Stimulated activated CD8-positive, alpha-beta memory T cell treated with anti-CD3 and anti-CD28 coated beads, Interleukin-12 subunit alpha, Interleukin-12 subunit beta, amount 100 ng/mL, for 4 hours (primary cell): ENCODE measurements at places on chromosomes 12 and 14.

DNA sequence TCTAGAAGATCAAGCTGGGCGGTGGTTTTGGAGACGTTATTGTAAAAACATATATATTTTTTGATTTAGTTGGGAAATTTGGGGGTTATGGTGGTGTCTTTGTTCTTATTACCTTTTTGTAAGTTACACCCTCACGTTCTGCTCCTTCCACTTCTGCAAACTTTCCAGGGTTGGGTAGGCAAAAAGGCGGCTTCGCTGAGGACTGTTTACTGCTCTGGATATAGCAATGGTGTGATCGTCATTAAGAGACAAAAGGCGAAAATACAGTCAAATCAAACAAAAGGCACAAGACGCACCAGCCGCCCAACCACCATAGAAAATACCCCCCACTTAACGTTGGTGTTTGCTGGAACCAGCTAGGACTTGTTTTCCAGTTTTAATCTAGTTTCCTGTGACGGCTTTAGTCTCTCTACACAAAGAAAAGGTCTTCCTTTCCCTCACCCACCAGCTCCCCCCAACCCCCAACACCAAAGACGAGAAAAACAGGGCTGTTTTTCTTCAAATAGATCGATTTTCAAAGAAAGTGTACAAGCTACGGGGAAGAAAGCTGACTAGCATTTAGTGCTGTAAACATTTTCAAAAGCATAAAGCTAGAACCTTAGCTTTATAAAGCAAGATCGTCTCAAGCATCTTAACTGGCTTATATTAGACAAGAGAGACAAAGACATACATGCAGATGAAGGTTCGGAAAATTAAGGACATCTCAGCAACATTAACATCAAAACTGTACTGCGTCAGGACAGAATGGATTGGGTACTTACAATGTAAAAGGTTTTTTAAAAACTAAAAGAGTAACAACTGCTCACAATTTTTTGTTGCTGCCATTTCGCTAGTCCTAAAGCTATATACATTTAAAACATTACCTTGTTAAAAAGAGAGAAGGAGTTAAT, 2.0 kb upstream of the SETD1B start:
- no peak for DNase-seq

GRCh38 chr12:72094490-72094889, 155.8 kb downstream of the TPH2 start:
- DNase-seq = no peak

- no peak for DNase-seq
Observed at GRCh38 chr12:42648061-42648460, 58.5 kb upstream of the PRICKLE1 start.

GRCh38 chr12:11991604-11992003, 79.1 kb upstream of the BCL2L14 start:
- no peak for DNase-seq

DNA sequence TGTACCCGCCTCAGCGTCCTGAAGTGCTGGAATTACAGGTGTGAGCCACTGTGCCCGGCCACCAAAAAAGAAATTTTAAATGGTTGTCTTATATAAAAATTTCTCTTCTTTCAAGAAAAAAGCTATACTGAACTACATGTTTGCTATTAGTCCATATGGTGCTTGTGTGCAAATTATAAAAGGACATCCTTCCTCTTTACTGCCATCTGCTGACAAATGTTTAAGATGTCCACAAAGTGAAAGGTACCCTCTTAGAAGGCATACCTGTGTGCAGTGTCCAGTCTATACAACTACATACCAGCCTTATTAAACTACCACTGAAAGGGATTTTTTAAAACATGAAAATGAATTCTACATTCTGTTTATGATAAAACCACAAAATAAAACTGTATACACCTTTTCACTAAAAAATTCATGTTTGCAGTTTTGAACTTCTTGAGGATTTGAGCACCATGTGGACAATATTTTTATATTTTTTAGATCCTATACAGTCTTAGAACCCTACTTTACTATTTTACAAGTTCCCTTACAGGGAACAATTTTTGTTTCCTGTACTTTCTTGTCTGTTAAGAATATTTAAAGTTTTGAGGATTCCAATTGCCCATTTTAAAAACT, 32.8 kb upstream of the TOMM20L start:
- DNase-seq = no peak

- DNase-seq = no peak
Observed at GRCh38 chr12:50620978-50621360, 116.2 kb downstream of the DIP2B start.

GRCh38 chr12:75482646-75483045, 2.1 kb downstream of the GLIPR1 start:
- DNase-seq = no peak

- no peak for DNase-seq
Observed at GRCh38 chr12:131923260-131923659, 5.8 kb upstream of the PUS1 start.

GRCh38 chr14:99946652-99947489, 118.4 kb upstream of the EVL start:
- peak; percentile 17 for DNase-seq

- no peak for DNase-seq
Observed at GRCh38 chr12:130452546-130452945, 114.9 kb downstream of the PIWIL1 start.

DNA sequence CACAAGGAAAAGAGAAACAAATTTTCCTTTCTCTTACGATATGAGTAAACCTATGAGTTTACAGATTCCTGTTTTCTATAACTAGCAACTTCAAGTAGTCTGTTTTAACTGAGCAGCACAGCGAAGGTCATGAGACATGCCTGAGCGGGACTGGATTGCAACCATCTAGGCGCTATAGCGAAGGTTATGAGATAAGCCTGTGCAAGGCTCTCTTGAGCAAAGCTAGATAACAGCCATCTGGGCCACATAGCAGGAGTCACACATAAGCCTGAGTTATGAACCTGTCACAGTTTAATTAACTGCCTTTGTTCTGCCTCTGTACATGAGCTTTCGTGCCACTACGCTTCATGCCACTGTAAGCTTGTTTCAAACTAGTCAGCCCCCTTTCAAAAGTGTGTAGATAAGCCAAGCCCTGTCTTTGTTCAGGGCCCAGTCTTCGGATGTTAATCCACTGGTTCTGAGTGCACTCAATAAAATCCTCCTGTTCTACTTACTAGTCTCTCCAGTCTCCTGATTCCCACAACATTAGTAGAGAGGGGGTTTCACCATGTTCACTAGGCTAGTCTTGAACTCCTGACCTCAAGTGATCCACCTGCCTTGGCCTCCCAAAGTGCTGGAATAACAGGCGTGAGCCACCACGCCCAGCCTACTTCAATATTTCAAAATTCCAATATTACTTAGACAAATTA, 47.1 kb downstream of the SEC23A start:
- DNase-seq = no peak

GRCh38 chr12:43737646-43738045, 20.9 kb downstream of the PUS7L start:
- DNase-seq = no peak

- no peak for DNase-seq
Observed at GRCh38 chr12:112686373-112686772, 105.2 kb upstream of the RPH3A start.

GRCh38 chr12:82517808-82518207, 159.5 kb downstream of the METTL25 start:
- no peak for DNase-seq

DNA sequence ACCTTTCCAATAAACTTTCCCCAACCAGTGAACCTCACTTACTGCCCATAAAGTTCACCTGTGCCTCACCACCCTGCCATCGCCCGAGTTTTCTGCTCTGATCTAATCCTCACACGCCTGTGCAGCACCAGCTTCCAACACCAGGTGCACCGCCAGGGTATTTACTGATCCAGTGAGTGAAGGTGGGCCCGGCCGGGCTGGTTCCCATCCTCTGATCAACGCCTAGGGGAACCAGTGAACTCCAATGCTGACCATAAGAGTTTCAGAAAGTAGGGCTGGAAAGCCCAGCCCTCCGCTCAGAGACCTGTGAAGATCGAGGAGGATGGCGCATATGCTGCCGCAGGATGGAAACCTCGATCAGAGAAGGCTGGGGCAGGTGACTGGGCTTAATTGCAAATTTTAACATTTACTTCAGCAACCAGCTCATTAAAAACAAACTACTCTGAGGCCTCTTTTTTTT, 685 bp upstream of the MYL6B start:
- DNase-seq = peak; percentile 47

GRCh38 chr14:41950428-41951151, 343.9 kb downstream of the LRFN5 start:
- no peak for DNase-seq

GRCh38 chr14:62097824-62098223, 335.6 kb downstream of the SNAPC1 start:
- no peak for DNase-seq

DNA sequence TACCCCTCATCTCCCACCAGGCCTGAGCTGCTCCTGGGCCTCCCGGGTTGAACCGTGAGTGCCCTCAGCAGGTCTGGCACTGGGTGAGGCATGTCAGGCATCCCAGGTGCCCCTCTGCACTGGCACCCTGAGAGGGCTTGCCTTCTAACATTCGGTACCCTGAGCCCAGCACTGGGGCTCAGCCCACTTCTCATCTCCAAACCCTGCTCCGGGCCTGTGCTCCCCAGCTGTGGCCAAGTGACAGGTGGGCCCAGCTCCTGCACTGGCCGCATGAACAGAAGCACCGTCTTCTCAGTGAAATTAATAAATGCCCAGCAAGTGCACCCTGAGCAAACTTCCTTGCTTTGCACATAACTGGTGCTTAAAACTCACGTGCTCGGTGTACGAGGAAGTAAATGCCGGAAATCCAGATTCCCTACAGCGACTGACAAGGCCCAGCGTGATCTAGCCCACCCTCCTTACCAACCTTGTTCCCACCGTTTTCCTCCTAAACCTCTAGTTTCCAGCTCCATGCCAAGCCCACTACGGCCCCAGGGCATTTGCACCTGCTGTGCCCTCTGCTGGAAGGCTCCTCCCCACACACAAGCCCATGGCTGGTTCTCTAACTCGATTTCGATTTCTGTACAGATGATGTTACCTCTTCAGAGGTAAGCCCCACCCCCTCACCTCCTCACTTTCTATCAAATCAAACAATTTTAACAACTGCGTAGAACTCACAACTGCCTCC, 115.2 kb upstream of the NCOR2 start:
- no peak for DNase-seq

DNA sequence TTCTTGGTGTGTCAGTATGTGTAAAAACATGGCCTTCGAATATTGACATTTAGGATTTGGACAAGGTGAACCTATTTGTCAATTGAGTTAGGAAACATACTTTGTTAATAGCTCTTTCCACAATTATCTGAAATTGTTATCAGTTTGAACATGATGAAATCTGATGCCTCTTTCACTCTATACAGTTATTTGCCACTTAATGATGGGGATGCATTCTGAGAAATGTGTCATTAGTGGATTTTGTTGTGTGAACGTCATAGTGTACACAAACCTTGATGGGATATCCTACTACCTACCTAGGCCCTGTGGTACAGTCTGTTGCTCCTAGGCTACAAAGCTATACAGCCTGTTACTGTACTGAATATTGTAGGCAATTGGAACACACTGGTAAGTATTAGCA, 4.8 kb downstream of the TULP3 start:
- DNase-seq = no peak

DNA sequence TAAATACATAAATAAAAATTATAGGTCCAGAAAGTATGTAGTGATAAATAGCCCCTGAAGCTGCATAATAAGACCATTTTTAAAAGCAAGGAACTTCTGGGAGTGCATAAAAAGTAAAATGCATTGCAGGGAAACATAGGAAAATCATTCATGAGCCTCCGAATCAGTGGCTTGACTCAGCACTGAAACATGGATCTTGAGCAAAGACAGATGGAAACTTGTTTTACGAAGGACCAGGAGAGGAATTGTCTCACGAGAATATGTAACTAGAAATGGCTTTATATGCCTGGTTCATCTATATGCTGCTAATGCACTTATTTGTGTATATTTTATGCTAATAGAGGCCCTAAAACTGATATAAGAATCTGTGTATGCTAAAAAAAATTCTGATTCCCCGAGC, 14.7 kb downstream of the TMEM30B start:
- no peak for DNase-seq

DNA sequence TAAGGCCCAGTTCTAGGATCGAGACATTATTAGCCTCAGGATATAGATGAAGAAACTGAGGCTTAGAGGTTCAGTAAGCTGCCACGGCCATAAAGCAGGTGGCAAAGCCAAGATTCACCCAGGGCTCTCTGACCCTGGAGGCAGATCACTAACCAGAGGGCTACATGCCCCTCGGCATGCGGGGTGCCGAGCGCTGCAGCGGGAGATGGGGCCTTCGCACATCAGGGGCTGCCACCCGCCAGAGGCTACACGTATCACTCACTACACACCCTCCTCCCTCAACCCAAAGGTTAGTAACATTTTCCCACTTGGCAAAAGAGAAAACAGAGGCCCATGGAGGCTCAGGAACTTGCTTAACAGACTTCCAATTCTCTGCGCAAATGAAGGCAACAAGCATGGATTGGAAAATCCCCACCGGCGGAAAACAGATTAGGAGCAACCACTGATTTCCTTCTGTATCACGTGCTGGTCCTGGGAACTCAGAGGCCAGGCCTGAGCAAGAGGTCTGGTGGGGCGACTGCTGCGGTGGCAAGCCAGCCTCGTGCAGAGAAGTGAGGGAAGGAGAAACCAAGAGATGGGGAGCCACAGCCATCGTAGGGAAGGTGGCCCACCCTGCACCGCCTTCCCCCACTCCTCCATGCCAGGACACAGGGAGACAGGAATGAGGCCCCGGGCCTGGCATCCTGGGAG, 6.0 kb downstream of the CCDC85C start:
- DNase-seq = no peak

DNA sequence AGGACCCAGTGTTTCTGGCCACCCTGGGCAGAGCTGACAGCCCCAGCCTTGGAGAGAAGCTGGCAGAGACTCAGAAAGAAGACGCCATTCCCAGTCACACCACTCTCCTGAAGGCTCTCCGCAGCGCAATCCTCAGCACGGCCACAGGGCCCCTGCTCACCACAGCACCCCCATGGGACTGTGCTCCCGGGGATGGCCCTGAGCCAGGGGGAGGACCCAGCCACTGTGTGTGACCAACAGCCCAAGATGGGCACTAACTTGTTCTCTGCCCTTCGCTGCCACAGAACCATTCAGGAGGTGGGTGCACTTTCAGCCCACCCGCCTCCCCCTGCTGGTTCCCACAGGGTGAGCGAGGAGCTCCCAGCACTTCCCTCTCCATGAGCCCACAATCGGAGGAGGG, 57.1 kb downstream of the CCNK start:
- DNase-seq = no peak

GRCh38 chr12:48156652-48157017, 680 bp downstream of the ASB8 start:
- DNase-seq = no peak

- peak; percentile 59 for DNase-seq
Observed at GRCh38 chr12:123271001-123271668, 521 bp downstream of the CDK2AP1 start.

DNA sequence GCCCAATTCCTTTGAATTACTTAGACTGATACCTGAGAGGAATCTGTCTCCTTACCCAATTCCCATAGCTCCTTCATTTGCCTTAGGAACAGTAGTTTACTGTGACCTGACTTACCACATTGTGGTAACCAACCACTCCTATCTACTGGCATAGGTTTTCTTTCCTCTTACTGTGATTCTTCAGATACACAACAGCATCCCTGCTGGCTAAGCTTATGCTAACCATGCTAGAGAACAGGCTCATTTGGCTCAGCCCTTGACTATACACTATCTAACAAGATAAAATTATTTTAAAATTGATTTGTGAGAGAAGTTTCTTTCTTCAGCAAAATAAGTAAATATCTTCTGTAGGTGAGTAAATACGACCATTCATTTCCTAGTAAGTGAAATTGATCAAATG, 320.4 kb upstream of the DDHD1 start:
- no peak for DNase-seq
